ENCODE measurements at places on chromosomes 3 and 15. TPM values are rescaled to one million over a fixed set of nuclear protein-coding genes. Genes with fewer than 3 reads are reported as not detected.

DNA sequence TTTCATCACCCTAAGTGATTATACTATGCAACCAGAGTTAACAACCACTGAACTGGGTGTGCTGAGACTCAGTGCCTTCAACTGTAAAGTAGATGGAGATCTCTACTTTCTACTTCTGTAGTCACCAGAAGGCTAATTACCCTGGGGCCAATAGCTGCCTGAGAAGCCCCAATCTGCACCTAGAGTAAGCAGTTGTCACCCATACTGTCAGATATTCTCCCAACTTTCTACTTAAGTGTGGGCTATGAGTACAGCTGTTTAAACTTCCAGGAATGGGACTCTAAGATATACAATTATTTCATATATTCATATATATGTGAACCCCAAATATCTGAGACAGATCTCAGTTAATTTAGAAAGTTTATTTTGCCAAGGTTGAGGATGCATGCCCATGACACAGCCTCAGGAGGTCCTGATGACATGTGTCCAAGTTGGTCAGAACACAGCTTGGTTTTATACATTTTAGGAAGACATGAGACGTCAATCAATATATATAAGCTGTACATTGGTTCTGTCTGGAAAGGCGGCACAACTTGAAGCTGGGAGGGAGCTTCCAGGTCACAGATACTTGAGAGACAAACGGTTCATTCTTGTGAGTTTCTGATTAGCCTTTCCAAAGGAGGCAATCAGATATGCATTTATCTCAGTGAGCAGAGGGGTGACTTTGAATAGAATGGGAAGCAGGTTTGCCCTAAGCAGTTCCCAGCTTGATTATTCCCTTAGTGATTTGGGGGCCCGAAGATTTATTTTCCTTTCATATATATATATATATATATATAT, 41.9 kb downstream of the CCNL1 start:
- no peak for DNase-seq

DNA sequence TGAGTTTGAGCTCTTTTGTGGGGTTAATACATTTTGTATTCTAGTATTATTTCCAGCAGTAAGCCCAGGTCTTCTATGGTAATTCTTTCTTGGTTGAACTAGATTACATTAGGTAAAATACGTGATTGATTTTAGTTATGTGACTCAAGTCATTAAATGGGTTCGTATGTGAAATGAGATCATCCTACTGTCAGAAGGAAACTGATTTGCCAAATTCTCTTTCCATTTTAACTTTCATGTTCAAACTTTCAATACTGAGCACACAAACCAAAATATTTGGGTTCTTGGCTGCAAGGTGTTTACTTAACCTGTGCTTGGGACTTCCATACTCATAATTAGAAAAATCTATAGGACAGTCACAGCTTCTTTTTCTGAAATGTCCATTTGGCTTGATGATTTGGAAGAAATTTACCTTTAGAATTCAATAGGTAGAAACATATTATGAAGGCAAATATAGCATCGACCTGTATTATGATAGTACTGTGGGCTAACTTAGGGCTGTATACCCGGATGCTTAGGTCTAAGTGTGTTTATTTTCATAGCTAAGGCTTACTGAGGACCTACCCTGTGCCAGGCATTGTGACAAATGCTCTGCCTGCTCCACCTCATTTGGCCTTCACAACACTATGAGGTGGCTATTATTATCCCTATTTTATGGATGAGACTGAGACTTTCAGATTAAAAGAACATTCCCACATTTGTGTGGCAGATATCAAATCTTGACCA, 631.8 kb upstream of the GRM7 start:
- DNase-seq, result no peak

OSBPL10 gene
- 24.4 TPM for total RNA-seq

GRCh38 chr3:136177876-136178275, 18.3 kb downstream of the MSL2 start:
- no peak for DNase-seq

HDC gene
- 0.14 TPM for total RNA-seq

Data from type B pancreatic cell (in vitro differentiated cells).